GM12892 (cell line): ENCODE measurements at places on chromosomes 5 and 9.
A peak's percentile ranks its signal among the peaks of the same experiment; 100 is the strongest.

- DNase-seq, result no peak
Measured at GRCh38 chr5:41908374-41909079, 4.4 kb downstream of the RIMOC1 start.

- no peak for DNase-seq
Measured at GRCh38 chr9:36632892-36633291, 60.2 kb downstream of the MELK start.

GRCh38 chr9:16870596-16871335, at the start of gene BNC2:
BNC2 (minus strand) TSS chr9:16870670; CDS start chr9:16870648, 22 bp downstream.
- DNase-seq, result peak; percentile 17

- no peak for DNase-seq
Measured at GRCh38 chr5:42454216-42454995, 31.2 kb downstream of the GHR start.

GRCh38 chr5:130166839-130167490, 262.7 kb downstream of the CHSY3 start:
- DNase-seq, result no peak

DNA sequence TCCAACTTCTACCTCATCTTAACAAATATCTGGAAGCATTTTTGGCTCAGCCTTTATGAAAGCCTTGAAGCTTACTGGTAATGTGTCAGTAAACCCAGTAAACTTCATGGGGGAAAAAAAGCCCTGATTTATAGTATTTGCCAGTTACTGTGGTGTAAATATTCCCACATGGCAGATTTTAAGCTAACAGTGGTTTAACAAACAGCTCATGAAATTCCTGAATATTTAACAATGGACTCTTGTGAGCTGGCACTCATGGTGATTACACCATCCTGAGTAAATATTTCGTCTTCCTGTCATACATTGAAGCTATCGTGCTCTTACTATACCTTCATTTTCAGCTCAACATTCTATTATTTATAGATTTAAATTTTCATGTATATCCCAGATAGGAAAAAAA, 57.0 kb upstream of the ACOT12 start:
- DNase-seq, result no peak

GRCh38 chr9:132998831-132999635, 20.5 kb downstream of the GFI1B start:
- no peak for DNase-seq

- no peak for DNase-seq
Measured at GRCh38 chr5:12526113-12526512, 621.9 kb upstream of the CTNND2 start.

DNA sequence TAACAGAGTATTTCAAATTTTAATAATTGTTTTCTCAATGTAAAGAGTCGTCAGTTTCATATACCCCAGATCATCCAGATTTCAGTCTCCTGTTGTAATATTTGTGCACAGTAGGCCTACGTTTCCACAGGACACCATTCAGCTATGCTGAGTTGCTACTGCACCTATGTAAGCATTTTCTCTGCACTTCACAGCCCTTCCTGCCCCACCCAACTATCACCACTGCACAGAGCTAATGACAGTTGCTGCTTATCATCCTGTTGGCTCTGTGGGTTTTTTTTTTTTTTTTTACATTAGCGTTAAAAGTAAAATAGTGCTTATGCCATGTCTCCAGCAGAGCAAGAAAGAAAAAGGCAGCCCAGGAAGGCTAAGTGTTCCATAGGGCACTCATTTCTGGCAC, 5.9 kb upstream of the PRKACG start:
- no peak for DNase-seq

DNA sequence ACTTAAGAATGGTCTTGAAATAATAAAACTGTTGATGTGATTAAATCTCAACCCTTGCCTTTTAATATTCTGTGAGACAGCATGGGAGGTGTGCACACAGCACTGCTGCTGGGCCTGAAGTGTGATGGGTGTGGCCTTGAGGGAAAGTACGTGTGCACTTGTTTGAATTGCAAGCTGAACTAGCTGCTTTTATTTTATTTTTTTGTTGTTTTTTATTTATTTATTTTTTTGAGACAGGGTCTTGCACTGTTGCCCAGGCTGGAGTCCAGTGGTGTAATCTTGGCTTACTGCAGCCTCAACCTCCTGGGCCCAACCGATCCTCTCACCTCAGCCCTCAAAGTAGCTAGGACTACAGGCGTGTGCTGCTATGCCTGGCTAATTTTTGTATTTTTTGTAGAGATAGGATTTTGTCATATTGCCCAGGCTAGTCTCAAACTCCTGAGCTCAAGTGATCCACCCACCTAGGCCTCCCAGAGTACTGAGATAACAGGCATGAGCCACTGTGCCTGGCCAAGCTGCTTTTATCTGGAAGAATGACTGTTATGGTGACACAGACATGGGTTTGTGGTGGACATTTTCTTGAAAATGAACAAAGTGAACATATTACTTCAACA, 58.9 kb downstream of the GPR107 start:
- no peak for DNase-seq

GRCh38 chr5:148209151-148209770, 6.4 kb downstream of the SPINK6 start:
- no peak for DNase-seq

- no peak for DNase-seq
Measured at GRCh38 chr5:61254969-61255555, 77.0 kb upstream of the ZSWIM6 start.

- DNase-seq, result no peak
Measured at GRCh38 chr9:123998970-123999621, 12.5 kb upstream of the LHX2 start.

GRCh38 chr9:86202338-86202882, 57.0 kb downstream of the C9orf153 start:
- peak; percentile 20 for DNase-seq

DNA sequence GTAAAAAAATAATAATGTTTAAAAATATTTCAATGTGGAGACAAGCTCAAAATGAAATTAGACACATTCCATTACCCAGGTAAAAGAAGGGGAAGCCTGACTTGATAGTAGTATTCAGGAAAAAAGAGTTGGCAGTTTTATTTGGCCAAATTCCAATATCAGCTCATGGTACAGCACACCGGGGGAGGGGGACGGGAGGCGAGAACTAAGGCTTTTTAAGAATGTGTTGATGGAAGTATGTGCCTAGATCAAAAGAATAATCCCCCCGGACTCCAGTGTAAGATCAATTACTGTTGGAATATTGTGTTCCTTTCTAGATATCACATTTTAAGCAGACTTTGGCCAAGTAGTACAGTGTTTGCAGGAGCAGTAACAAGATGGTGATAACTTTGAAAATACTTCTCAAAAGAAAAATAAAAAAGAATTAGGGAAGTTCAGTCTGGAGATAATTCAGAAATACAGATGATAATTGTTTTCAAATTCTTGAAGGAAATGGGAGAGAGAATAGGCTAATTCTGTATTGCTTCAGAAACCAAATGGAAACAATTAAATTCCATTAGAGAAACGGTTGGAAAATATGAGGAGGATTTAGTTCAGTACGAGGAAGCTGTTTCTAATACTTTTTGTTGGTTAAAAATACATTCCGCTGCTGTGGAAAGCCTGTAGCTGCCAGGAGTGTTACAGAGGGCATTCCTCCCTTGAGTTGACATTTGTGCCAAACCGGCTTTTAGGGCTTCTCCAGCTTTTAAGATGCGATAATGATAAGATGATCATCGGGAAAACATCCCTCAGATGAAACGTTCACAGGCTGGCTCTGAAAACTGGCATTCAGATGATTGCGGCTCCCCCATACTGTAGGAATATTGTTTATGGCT, 98.1 kb upstream of the ERBIN start:
- DNase-seq, result no peak

DNA sequence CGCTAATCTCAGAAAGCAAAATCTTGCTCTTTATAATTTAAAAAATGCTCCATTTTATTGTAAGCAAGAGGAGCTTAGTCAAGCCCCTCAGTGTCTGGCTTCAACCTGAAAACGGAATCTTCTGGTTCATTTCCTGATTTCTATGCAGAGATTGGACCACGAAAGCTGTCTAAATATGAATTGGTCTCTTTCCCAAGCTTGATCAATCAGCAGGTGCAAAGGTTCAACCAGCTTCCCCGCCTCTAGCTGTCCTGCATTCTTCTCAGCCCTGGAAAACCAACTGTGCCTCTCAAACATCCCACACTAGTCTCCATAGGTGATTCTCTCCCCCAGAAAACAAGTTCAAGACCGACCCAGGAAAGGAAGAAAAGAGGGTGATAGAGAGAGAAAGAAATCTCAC, 34.5 kb downstream of the FNBP1 start:
- DNase-seq, result no peak

GRCh38 chr9:12843735-12844134, 68.9 kb downstream of the LURAP1L start:
- no peak for DNase-seq

DNA sequence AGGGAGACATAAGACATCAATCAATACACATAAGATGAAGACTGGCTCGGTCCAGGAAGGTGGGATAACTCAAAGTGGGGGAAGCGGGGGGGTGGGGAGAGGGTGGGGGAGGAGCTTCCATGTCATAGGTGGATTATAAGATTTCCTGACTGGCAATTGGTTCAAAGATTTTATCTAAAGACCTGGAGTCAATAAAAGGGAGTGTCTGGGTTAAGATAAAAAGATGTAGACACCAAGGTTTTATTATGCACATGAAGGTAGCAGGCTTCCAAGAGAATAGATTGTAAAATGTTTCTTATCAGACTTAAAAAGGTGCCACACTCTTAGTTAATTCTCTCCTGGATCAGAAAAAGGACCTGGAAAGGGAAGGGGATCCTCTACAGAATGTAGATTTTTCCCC, 25.6 kb upstream of the OTULINL start:
- DNase-seq, result no peak

GRCh38 chr5:43041669-43042175, 1.6 kb upstream of the ANXA2R start:
- no peak for DNase-seq

DNA sequence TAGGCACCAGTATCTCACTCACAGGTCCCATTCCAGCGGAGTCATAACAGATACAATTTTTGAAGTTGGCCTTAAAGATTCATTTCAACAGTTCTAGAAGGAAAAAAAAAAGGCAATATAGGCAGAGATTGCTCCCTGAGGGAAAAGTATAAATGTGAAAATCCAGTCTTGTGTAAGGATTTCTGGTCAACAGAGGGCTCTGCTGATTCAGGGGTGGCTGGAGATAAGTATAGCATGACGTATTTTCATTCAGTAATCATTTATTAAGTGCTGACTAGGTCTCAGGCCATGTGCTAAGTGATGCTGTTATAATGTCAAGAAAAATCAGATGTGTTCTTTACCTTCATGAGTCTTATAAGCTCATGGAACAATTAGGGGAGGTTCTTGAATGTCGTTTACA, 377.3 kb upstream of the MEF2C start:
- DNase-seq, result no peak

DNA sequence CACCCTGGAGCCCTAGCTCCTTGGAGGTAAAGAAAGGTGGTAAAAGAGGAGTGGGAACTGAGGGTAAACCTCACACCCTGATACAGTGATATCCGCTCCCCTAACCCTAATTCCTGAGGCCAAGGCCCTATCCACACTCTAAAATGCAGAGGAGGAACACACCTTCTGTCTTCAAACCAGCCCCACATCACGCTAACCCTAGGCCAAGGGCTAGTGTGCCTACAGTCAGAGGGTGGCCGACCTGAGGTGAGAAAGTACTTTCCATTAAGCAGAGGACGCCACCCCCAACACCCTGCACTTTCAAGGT, 590 bp downstream of the HDAC3 start:
- no peak for DNase-seq

- no peak for DNase-seq
Measured at GRCh38 chr9:117013440-117013995, 326.4 kb downstream of the TRIM32 start.

GRCh38 chr5:181188700-181189362, 16.2 kb downstream of the TRIM7 start:
- no peak for DNase-seq

GRCh38 chr5:127042593-127042992, 12.2 kb upstream of the MARCHF3 start:
- no peak for DNase-seq

DNA sequence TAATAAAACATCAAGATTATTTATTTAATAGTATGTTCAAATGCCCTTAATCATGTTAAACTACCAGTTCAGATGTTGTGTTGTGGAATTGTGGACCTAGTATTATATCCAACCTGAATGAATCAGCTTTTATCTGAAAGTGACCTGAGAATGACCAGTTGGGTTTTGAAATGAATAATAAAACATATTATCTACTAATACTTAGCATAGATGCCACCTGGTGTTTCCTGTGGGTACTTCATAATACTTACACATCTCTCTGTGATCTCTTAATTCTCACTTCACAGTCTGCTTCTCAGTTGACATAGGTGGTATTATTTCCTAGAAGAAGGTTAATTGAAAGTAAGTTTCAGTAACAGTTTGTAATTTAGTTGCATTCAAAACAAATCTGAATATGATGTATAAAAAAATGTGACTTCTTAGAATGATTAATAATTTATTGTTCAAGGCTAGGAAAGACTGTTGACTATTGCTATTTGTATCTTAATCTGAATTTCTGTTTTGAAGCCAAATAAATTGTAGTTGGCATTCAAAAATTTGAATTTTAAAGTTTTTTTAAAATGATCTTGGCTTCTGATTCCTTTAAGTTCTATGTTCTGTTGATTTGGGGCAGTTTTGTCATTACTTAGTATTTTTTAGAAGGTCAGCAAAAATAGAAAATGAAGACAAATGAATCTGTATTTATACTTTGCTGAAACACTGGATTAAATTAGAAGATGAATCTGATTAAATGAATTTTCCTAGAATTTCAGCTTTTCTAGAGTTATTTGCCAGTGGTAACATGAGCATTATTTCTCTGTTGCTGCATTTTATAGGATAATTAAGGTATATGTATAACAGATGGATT, 48.2 kb downstream of the KIF2A start:
- DNase-seq, result no peak

GRCh38 chr9:133709691-133710571, 28.2 kb downstream of the SARDH start:
- DNase-seq, result no peak

DNA sequence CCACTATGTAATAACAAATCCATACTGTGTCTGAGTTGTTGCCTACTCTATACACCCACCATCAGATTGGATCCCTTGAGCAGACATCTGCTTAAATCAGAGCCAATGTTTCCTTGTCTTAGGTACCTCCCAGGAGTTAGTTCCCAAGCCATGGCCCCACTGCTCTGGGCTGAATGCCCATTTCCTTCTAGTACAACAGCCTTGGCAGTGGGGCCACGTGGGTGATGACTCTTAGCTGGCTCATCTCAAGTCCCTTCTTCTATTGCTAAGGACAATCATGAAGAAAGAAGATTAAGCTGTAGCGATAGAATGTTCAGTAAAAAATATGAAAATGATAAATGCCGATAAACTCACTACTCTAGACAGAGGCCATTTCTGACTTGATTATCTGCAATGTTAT, 16.6 kb downstream of the PTGR1 start:
- no peak for DNase-seq

DNA sequence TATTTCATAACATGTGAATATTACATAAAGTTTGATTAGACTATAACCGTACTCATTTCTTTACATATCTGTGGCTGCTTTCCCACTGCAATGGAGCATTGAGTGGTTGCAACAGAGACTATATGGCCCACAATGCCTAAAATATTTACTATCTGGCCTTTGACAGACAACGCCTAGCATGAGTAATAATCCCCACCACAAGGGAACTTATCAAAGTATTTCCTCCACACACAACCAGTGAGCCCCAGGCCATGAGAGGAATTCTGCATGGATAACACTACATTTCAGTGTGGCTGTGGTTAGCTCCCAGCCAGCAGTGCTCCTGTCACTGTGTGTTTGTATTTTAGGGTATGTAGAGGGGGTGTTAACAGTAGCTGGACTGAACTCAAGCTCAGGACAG, 54.8 kb downstream of the FAM81B start:
- no peak for DNase-seq

- no peak for DNase-seq
Measured at GRCh38 chr9:89597711-89598362, 7.0 kb upstream of the GADD45G start.
